Fibroblast of skin of right biceps (primary cell): ENCODE measurements at places on chromosomes 4 and X.
A peak's percentile ranks its signal among the peaks of the same experiment; 100 is the strongest.

DNA sequence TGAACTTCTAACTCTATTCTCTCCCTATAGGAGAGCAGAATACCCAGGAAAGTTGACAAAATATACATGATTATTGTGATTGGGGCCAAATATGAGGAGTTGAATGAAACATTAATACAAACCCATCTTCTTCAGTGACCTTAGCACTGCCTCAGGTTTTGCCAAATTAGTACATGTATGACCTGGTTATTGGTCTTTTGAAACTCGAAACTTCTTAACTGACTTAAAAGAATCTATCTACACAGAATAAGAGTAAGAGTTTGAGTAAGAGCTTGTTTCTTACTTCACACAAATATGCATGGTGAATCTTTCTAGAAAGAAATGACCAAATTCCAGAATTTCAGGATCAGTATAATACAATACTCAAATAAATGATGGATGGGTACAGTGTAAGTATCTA is 213.0 kb upstream of the GK2 start:
- DNase-seq = no peak

DNA sequence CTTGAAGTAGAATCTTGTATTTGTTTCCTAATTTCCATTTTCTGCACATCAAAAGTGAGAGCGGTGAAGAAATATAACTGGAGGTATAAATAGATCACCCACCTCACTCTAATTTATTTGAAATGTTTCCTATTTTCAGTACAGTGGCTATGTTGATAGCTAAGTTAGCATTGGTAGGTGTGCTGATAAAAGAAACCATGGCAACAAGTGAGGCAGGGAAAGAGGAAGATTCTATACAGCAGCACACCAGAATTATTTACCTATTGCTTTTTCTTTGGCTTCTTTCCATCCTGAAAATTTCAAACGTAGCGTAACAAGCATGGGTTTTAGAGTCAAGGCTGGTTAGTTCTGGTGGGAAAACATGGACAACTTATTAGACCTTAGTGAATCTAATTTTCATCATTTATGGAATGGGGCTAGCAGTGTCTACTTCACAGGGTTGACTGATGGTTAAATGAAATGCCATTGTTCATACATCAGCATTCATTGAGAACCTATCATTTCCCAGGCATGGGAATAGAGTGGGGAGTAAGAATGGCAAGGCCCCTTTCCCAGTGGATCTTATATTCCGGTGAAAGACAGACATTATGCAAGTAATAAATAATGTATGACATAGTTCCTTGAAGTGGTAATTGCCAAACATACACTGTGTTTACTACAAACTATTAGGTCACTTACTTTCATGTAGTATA is 30.6 kb upstream of the CTSO start:
- no peak for DNase-seq

GRCh38 chrX:56233682-56234081 is 1.5 kb downstream of the KLF8 start:
- DNase-seq = peak; percentile 1

DNA sequence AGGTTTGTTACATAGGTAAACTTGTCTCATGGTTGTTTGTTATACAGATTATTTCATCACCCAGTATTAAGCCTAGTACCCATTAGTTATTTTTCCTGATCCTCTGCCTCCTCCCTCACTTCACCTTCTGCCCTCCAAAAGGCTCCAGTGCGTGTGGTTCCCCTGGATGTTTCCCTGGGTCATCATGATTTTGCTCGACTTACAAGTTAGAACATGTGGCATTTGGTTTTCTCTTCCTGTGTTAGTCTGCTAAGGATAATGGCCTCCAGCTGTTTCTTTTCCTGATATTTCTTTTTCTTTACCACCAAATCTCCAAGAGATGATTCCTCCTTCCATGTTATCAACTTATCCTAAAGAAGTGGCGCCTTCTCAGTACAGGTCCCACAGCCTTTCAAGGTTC is 543.1 kb upstream of the ADGRL3 start:
- DNase-seq = peak; percentile 12

GRCh38 chrX:103688946-103689345 is 2.4 kb upstream of the MORF4L2 start:
- DNase-seq = peak; percentile 28

DNA sequence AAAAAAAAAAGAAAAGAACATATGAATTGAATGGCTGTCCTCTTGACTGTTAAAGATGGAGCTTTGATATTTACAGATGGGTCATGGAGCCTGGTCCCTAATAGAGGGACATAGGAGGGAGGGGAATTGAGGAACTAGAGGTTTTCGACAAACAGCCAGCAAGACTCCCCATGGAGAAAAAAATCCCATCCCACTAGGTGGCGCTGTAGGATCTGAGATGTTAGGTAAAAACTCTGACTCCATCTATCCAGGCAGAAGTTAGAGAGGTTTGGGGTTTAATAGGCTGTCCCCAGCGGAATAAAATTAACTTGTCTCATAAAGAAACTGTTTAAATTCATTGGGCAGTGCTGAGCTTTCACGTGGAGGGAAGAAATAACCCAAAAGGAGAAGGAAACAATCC is 45.9 kb downstream of the HMGB2 start:
- peak; percentile 59 for DNase-seq

DNA sequence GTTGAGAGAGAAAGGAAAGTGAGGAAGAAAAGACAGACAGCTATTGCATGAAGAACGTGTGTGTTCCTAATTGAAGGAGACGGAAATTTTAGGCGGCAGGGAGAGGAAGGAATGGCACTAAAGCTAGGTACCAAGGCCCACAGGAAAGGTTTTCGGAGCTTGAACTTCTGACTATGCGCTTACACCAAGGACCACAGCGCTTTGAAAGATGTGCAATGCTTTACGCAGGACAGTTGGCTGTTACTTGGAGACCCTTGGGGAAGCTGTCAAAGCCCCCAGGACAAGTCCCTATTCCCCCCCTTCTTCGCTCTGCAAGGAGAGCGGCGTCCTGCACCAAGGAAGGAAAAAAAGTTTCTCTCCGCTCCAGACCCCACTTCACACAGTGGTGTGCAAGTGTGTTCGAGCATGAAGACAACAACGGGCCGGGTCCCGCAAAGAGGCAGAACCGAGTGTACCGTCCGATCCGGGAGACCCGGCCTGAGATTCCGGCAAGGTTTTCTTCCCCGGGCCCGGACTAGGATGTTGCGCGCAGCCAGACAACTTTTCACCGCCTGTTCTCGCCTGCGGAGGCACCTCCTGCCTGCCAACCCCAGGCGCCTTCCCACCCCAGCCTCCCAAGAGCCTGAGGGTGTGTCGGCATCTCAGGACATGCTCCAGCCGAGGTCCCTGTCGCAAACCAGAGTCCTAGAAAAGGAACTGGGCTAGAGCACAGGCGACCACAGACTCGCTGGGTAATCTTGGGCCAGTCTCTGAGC is 896 bp downstream of the KDR start:
- DNase-seq = peak; percentile 7

DNA sequence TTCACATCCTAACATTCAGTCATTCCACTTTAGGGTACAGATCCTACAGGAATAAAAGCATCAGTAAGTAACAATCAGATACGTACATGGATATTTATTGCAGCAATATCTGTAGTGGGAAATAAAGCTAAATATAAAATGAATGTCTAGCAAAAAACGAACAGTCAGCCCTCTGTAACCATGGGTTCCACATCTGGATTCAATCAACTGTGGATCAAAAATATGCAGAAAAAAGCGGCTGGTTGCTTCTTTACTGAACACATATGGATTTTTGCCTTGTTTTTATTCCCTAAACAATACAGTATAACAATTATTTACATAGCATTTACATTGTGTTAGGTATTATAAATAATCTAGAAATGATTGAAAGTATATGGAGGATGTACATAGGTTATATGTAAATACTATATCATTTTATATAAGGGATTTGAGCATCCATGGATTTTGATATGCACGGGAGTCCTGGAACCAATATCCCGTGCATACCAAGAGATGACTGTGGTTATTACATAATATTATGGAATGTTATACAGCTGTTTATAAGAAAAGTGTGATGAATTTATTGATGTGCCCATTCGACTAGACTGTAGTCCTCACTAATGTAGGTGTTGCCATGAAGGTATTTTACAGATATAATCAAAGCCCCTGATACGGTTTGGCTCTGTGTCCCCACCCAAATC is 132.8 kb downstream of the ARHGEF9 start:
- peak; percentile 76 for DNase-seq

DNA sequence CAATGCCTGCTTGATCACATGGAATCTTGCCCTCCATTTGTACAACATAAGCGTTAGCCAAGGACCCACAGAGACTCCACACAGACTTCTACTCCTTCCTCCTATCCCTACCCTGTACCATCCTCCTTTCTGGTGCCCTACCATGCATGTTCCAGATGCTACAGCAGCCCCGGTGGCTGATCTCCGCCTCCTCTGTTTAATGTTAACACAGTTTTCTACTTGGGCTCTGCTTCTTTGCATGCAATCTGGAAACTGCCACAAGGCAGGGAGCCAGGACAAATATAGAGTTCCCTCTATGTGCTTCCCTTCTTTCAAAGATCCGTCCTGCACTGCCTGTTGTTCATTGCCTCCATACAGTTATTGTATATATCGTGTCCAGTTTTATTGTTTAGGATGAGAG is 368.6 kb upstream of the TENM3 start:
- no peak for DNase-seq

DNA sequence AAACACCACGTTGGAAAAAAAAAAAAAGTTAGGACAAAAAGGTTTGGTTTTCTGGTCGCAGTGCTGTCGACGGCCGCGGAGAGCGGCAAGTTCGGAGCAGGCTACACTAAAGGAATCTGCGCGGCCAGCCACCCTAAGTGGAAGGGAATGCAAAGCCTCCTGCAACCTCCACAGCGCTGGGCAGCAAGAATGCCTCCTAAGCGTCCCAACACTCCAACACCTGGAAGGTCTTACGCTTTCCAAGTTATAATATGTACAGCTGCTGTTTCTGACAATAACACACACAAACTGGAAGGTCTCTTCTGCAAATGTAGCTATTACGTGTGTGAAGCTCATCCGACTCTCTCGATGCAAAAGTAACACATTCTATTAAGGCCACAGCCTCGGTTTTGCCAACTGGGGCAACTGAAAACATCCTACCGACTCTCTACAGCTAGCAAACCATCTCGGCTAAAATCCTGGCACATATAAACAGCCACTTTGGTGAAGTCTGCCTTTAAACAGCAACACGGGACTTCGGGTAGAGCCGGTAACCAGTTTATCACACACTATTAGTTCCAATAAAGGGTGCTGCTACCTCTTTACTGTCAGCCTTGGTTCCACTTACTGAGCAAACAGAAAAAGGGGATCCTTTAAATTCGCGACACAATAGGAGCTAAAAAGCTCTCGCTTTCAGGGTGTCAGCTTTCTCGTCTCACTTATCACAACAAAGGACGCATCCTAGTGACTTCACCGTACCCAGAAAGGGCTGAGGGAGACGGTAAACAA is 895 bp downstream of the SMIM14 start:
- peak; percentile 70 for DNase-seq

DNA sequence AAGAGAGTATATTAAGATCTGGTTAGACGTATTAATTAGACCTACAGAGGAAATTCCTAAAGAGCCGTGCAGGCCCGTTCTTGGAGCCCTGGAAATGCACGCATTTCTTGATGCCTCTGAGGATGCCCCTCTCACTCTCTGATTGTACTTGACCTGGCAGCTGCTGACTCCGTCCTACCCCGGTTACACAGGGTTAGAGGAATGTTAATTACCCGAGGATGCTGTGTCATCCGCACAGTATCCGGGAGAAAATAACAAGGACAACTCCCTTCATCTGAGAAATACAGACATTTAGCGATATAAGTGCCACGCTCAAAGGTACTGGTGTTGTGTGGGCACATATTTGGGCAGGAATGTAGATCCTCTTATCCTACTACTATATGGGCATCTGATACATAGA is 404.6 kb upstream of the FAT1 start:
- peak; percentile 79 for DNase-seq

DNA sequence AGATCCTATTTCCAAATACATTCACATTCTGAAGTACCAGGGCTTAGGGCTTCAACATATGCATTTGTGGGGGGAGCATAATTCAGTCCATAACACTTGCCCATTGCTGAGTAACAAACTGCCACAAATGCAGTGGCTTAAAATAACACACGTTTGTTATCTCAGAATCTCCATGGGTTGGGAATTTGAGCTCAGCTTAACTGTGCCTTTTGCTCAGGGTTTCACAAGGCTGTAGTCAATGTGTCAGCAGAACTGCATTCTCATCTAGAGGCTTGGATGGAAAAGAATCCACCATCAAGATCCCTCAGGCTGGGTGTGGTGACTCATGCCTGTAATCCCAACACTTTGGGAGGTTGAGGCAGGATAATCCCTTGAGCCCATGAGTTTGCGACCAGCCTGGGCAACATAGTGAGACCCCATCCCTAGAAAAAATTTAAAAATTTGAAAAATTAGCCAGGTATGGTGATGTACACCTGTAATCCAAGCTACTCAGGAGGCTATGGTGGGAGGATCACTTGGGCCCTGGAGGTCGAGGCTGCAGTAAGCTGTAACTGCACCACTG is 25.8 kb upstream of the TBL1X start:
- DNase-seq = peak; percentile 34

DNA sequence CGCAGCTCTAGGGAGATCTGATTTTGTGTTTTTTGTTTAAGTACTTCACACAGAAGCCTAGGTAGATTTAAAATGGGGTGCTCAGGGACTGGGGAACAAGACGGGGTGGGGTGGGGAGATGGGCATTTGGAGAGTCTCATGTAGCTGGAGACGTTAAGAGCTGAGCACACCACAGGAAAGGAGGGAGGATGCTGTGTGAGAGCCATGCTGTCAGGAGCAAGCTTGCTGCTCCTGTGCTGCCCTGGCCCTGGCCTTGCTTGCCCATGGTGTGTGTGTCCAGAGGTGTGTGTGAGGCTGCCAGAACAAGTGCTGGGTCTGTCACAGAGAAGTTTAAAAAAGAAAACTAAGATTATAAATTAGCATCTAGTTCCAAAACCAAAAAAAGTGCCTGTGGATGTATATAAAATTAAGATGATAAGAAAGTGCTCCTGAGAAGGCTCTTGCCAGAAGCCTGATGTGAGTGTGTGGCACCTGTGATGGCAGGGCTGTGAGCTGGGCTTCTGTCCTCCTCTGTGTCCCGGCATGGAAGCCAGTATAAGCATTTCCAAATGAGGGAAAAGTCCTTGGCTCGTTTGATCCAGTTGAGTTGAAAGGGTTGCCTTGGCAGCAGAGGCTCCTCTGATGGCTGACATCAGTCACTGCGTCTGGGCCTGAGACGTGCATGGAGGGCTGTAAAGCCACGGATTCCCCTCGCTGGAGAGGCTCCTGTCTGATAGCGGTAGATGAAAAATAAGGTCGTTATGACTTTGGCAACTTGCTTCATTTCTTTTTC is 63.5 kb downstream of the NELFA start:
- no peak for DNase-seq

GRCh38 chr4:66246643-66247042 is 576.4 kb upstream of the EPHA5 start:
- no peak for DNase-seq

DNA sequence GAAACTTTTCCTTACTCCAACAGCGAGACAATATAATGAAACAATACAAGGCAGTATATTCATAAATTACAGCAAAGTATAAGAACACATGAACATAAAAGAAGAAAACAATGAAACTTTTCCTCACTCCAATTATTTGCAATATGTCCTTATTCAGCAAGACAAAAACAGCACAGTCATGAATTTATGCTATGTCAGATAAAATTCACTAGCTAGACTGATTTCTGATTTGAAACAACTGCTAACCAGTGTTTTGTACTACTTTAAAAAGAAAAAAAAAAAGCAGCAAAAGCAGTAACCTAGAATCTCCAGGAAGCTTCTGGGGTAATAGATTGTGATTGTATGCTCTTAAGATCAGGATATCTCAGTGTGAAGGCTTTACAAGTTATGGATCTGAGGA is 45.2 kb upstream of the UNC5C start:
- DNase-seq = no peak
